ENCODE measurements at places on chromosomes 5 and 9.

DNA sequence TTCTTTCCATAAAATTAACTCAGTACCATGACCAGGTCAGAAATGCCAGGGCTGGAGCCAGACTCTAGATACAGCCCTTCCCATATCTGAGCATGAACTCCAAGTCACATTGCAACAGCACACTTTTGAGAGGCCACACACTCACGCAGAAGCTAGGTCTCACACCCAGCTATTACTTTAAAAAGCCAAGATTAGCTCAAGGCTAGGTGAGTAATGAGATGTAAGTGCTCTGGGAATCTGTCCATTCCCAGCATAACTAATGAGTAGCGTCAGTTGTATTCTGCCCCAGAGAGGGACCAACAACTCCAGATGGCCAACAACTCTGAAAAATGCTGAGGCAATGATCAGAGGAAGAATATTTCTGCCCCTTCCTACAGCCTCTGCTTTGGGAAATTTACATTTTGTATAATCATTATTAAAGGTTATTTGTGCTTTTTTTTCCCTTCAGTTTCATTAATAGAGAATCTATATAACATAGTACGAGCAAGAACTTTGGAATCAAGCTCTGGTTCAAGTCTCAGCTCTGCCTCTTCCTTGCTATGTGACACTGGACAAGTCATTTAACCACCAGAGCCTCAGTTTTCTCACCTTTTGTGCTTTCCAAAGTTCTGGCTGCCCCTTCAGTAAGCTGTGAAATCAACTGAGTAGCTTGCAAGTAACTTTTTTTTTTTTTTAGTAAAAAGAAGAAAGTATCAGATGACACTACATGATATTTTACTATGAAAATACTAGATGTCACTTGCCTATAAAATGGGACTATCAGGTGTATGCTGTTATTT is 118.3 kb downstream of the NR6A1 start:
- DNase-seq: no peak

GRCh38 chr5:53069626-53070025 is 39.9 kb downstream of the MOCS2 start:
- peak; percentile 71 for DNase-seq

DNA sequence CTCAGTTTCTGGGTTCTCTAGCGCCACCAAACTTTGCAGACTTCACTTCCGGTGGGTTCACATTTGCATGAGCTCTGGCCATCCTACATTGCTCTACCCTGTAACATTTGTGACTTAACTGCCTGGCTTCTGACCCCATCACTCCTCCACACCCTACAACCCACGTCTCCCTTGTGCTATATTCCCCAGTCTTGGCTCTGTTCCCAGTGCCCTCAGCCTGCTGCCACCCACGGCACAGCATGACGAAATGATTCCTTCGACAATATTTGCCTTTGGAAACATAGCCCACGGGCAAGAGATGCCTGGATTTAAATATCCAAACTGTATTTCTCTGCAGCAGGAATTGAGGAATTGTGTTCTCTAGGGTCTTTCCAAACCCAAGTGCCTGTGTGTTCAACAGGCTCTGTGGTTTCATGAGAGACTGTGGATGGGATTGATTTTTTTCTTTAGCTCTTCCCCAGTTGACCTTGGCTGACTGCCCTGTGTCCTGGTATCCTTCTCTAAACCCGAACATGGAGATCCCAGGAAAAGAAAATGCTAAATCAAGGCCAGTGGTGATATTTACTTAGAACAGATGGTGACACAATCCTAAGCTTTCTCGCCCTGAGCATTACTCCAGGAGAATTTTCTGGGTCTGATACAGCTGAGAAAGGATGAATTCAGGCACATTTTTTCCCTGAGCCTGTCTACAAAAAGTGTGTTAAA is 44.4 kb upstream of the GRIA1 start:
- no peak for DNase-seq

- DNase-seq: no peak
These were observed 152.3 kb downstream of the HSD17B3 start for GRCh38 chr9:96149533-96150280.

- DNase-seq: no peak
These were observed 13.7 kb downstream of the BRD3 start for GRCh38 chr9:134053941-134054761.

- no peak for DNase-seq
These were observed 4.5 kb upstream of the PALM2AKAP2 start for GRCh38 chr9:109775516-109775915.

DNA sequence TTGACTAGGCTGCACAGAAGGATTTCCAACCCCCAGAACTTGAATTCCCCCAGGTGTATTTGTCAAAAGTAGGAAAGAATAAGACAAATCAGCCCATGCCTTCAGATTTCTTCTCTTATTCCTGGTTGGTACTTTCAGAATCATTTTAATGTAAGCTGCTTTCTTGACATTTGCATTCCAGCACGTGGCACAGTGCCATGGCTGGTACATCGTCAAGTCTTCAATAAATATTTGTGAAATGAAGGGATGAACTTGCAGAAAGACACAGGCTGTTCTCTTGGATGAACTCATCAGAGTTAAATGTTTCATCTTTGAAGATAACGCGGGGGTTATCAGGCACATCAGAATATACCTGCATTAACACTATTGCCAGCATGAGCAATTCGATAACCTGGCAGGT is 14.5 kb downstream of the KCNIP1 start:
- no peak for DNase-seq

DNA sequence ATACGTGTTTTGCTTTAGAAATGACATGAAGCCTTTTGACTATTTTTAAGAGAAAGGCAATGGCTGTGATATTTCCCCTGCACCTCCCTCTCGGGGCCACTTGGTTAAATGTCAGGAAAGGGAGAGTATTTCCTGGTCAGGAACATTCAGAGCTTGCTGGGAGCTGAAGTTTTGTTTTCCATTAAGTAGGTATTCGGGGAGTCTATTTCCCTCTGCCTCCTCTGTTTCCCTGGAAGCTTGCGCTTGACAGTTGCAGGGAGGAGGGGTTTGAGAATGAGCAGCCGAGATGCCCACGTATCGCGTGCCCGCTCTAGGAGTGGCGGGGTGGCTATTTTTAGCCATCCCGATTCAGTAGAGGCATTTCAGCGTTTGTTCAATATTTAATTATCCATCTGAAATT is 6.7 kb downstream of the DAB2IP start:
- DNase-seq: no peak

- DNase-seq: no peak
These were observed 212.9 kb downstream of the EFNA5 start for GRCh38 chr5:107457881-107458280.

GRCh38 chr5:96214442-96215197 is 218.4 kb downstream of the PCSK1 start:
- no peak for DNase-seq

DNA sequence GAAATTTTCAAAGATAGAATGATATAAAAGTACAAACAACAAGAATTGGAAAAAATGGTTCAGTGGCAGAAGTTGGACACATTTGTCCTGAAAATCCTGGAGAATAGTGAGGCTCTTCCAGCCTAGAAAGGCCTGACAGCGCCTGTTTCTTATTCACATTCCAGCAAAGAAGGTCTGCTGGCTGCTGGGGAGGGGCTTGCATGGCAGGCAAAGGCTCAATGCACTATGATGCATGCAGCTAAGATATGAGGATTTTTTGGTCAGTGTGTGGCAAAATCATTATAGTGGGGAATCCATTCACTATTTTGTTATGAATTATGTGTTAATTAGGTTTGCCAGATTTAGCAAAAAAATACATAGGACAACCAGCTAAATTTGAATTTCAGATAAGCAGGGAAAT is 243.9 kb upstream of the SLC30A5 start:
- no peak for DNase-seq

DNA sequence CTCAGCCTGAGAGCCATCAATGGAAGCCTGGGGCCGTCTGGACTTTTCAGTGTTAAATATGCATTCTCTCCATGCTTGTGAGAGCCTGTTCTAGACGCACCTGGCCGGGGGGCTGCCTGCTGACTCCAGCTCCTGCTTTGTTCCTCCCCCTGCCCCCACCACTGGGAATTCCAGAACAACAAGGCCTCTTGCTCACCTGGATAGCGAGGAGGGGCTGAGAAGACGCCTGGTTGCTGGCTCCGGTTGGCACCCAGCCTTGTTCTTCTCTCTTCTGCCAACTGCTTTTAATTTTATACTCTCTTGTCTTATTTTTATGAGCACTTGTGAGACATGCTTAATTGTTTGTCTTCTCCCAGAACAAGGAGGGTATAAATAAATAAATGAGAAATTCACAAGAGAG is 15.0 kb upstream of the RAPGEF1 start:
- no peak for DNase-seq

DNA sequence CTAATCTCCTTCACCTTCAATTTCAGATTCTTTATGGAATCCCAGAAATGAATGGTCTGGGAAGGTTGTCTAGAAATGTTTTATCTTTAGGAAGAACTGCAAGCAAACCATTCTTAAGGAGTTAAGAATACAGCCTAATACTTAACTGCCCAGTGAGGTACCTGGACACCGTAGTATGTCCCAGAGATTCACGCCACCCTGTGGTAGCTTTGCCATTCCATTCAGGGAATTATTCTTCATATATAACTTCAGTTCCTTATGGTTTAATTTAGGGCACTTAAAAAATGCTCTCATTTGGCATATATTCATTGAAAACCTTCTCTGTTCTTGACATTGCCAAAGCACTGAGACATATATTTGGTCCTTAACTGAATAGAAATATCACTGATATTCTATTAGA is 49.7 kb downstream of the ACTBL2 start:
- no peak for DNase-seq

DNA sequence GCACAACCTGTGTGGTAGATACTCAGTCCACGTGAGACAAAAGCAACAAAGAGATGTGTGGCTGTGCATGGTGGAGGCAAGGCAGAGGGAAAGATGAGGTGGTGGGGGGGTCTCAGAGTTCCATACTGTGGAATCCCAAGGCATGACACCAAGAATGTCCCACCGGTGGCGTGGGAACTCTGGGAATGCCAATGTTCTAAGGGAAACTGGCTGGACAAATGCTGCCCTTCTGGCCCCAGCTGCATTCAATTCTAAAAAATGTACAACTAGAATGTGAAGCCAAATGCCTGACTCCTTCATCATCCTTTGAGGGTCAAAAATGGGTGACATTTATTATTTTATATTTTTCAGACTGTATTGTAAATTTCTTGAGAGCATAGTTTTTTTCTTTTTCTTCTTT is 58.2 kb upstream of the EQTN start:
- no peak for DNase-seq

- no peak for DNase-seq
These were observed 44.2 kb downstream of the GDA start for GRCh38 chr9:72193478-72193881.

DNA sequence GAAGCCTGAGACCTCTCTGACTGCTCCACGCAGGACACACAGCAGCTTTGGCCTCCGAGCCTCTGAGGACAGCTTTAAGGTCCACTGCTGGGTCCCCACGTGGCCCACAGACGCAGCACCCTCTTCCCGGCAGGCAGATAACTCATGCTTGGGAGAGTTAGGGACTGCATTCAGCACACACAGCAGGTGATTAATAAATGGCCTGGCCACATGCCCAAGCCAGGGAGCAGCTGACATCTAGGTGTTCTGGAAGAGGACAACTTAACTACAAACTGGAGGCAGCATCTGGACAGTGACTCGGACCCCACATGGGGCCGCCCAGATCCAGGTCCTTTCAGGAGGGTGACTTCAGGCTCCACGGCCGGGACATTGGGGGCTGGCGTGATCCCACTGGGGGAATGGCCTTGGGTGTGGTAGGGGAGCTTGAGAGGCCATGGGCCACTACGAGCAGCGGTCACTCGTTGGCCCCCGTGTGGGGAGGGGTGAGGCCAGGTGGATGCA is 11.3 kb downstream of the NINJ1 start:
- no peak for DNase-seq

DNA sequence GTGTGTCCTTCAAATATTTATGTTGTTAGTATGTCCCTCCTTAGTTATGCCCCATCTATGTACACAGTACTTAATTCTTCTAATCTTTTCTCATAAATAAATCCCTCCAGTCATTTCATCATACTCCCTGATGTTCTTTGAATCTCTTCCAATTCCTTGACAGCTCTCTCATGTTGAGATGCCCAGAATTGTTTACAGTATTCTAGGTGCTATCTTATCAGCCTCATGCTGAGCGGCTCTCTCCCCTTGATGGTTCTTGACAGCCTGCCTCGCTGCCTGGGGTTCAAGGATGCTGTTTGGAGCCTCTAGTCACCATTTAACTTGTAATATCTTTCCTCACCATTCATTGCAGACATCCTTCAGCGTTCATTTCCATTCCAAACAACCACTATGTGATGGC is 799.2 kb downstream of the BRINP1 start:
- DNase-seq: no peak

DNA sequence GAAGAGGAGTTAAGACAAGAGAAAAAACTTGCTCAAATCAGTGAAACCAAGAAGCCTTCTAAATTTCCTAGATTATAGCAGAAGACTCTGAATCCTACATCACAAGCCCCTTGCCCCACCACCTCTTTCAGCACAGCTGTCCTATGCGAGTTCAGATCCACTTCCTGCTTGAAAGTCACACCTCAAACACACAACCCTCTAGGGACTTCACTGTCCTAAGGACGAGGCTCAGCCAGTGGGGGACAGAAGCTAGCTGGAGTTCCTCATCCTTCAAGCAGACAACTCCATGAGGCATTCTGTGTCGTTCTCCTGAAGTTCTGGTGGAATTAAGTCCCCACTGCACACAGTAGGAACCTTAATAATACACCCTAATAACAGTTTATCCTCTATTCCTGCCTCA is 44.3 kb downstream of the NRG2 start:
- DNase-seq: no peak

DNA sequence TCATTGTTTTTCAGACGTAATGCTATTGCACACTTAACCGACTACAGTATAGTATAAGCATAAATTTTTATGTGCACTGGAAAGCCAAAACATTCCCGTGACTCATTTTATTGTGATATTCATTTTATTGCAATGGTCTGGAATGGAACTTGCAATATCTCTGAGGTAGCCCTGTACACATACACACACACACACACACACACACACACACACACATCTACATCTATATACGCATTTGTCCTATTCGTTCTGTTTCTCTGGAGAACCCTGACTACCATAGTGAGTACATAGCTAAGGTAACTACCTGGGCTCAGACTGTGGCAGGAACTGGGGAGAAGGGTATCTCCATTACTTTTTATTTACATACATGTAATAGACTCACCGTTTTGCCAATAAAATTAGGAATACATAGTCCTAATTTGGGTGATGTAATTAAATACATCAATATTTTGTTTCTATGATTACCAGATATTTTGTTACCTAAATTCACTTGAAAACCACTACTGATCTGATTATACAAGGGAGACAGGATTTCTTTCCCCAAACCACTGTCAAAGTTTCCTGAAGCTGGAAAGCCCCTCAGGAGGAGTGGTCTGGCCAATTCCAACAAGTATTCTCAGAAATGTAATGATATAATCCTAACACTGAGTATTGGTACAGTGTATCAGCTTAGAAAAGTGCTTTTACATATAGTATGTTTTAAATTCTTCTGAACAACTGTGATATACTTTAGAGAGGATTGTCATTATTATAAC is 74.0 kb upstream of the PLPP1 start:
- no peak for DNase-seq

- no peak for DNase-seq
These were observed 30.1 kb downstream of the ADAMTSL2 start for GRCh38 chr9:133564451-133565116.

GRCh38 chr9:89411759-89412158 is 86.2 kb downstream of the SEMA4D start:
- DNase-seq: no peak

GRCh38 chr5:8053270-8053669 is 184.3 kb downstream of the MTRR start:
- DNase-seq: no peak

- no peak for DNase-seq
These were observed 23.5 kb upstream of the ERAP2 start for GRCh38 chr5:96852759-96853158.

All from stimulated activated naive CD4-positive, alpha-beta T cell treated with Interleukin-2 at 50 U/mL for 16 hours (primary cell).